ENCODE measurements at places on chromosomes 16 and 17. TPM values are rescaled to one million over a fixed set of nuclear protein-coding genes. Genes with fewer than 3 reads are reported as not detected.

- H3K36me3 ChIP-seq, result no peaks in the 10 kb centered on the region
- peaks cover 2% of the 10 kb centered on the region for H3K4me1 ChIP-seq
- no peak for DNase-seq
Measured at GRCh38 chr17:4199818-4200402, 56.9 kb downstream of the CYB5D2 start.

The STRADA gene
- 36.4 TPM for total RNA-seq

GRCh38 chr17:72580321-72581127 is 459.7 kb downstream of the SOX9 start:
- H3K4me3 ChIP-seq, result no peak overlapping the region
- no peak overlapping the region for H3K27ac ChIP-seq
- H3K27me3 ChIP-seq, result no peaks in the 10 kb centered on the region
- DNase-seq, result no peak
- H3K36me3 ChIP-seq, result no peaks in the 10 kb centered on the region
- H3K4me1 ChIP-seq, result no peaks in the 10 kb centered on the region

- no peaks in the 10 kb centered on the region for H3K27me3 ChIP-seq
- H3K4me3 ChIP-seq, result no peak overlapping the region
- H3K27ac ChIP-seq, result no peak overlapping the region
- no peaks in the 10 kb centered on the region for H3K36me3 ChIP-seq
Measured at GRCh38 chr17:59388069-59388556, 56.7 kb downstream of the YPEL2 start.

GRCh38 chr16:21277045-21277926 is 804 bp downstream of the CRYM start:
- no peaks in the 10 kb centered on the region for H3K36me3 ChIP-seq
- no peak overlapping the region for H3K27ac ChIP-seq
- DNase-seq, result no peak
- H3K4me3 ChIP-seq, result no peak overlapping the region
- peaks cover 3% of the 10 kb centered on the region for H3K4me1 ChIP-seq
- H3K27me3 ChIP-seq, result no peaks in the 10 kb centered on the region

The CCL15 gene
- not detected for total RNA-seq

The SRL gene
- under 0.01 TPM for total RNA-seq

The KRTAP9-4 gene
- total RNA-seq, result not detected

The AANAT gene
- total RNA-seq, result not detected

The TADA2A gene
- 33.2 TPM for total RNA-seq

All from ovary (tissue), 10 donors.